ENCODE measurements at places on chromosomes 6 and 20.

GRCh38 chr20:21719592-21720214 lies 14.2 kb downstream of the PAX1 start:
- peak; percentile 3 for DNase-seq

- DNase-seq: no peak
These were observed 63.2 kb downstream of the PDSS2 start for GRCh38 chr6:107396211-107396610.

- DNase-seq: no peak
These were observed 2.4 kb upstream of the DBNDD2 start for GRCh38 chr20:45405571-45406259.

DNA sequence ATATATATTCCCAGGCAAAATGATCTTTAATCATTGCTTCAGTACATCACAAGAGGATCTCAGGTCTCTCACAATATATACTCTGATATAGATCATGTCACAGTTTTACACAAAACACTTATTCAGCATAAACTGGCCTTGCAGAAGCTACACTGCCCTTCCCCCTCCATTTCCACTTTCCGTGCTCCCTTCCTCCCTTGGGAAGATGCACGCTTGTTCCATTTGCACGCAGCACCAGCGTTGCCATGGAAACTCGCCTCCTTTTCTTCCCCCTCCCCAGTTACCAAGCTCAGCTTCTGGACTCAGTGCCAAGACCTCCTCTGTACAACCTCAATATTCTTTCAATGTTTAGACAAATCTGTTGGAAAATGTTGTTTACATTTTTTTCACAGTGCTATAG lies 154.6 kb downstream of the RFPL4B start:
- DNase-seq: no peak

DNA sequence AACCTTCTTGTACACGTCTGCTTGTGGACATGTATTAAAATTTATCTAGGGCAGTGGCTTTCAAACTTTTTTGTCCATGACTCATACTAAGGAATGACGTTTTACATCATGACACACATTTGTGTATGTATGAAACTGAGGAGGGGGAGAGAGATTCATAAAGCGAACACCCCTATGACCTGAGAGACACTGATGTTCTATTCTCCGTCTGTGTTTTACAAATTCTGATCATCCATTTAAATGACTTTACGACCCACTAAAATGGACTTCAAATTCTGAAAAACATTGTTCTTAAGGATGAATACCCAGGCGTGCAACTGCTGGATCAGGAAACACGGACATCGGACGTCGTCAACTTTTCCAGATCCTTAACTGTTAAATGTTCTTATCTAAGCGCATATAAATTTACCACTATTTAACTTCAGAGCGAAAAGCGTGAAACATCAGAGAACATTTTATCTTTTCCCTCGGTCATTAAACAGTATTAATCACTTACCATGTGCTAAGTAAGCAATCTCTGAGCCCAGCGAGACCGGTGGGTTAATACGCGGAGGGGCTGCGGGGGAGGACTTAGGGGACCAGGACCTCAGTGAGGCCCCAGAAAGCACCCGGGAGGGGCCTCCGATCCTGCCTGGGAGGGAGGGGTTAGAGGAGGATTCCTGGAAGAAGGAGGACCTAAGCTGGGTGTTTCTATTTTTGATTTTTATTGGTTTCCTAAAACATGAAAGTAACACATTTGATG lies 1.2 kb downstream of the PLAGL1 start:
- DNase-seq: no peak

DNA sequence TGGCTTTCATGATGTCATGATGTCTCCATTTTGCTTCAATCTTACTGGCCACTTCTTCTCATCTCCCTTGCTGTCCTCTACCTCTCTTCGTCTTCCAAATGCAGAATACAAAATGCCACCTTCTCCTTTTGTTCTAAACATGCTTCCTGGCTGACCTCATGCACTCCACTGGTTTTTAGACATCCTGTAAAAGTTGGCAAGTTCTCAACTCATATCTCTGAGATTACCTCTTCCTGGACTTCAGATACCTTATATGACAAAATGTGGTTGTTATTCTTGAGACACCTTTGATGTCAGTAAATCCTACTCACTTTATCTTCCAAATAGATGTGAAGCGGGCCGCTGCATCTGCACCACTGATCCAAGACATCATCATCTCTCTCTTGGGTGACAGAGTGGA lies 212.7 kb upstream of the FOXA2 start:
- DNase-seq: no peak

DNA sequence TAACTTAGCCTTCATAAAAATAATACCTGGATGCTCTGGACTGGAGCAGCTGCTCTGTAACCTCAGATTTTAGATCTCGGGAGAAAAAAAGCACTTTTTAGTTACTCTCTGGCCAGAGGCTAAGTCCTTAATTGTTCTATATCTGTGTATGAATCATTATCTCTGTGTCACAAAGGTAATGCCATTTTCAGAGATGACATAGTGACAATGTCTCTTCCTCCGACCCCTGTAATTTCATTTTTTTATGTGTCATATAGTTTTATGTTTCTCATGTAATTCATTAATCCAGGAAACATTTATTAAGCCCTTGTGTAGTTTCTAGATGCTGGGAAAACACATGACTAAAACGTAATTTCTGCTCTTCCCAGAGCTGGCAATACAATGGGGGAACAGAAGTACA lies 55.6 kb downstream of the SENP6 start:
- DNase-seq: no peak

DNA sequence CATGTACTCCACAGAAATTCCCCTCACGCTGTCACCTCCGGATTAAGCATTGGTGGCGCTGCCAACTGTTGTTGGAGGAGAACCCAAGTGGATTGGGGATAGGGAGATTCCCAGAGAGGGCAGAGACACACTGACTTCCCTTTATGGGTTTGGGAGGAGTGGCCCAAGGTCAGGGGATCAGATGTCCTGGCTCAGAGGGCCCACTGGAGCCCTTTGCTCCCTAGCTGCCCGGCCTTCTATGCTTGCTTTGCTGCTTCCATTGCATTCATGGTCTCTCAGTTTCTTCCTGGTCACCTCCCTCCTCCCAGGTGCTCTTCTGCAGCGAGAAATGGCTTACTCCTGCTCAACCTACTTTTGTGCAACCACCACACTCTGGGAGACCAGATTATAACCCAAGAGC lies 14.3 kb downstream of the CUL9 start:
- DNase-seq: no peak

DNA sequence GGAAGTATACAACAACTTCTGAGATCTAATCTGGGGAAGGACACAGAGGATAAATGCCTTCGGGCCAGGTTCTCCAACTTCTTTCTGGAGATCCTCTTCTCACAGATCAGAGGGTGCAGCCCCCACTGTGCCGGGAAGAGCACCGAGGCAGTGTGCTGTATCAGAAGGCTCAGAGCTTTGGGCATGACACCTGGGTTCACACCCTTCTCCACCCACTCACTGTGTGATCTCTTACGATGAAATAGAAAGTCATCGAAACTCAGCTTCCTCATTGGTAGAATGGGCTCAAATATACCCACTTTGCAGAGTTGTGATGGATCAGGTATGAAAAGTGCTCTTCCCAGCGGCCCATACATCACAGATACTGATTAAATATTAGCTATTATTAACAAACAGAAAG lies 347.5 kb upstream of the SOX4 start:
- no peak for DNase-seq

- no peak for DNase-seq
These were observed 33.5 kb downstream of the PLG start for GRCh38 chr6:160735523-160735922.

GRCh38 chr6:79250559-79250958 lies 16.1 kb upstream of the HMGN3 start:
- no peak for DNase-seq

GRCh38 chr6:141598487-141598886 lies 534.2 kb upstream of the GJE1 start:
- no peak for DNase-seq

GRCh38 chr20:57948180-57948955 lies 238.6 kb upstream of the PMEPA1 start:
- DNase-seq: no peak

- no peak for DNase-seq
These were observed 93.2 kb downstream of the NKAIN2 start for GRCh38 chr6:123896869-123897268.

DNA sequence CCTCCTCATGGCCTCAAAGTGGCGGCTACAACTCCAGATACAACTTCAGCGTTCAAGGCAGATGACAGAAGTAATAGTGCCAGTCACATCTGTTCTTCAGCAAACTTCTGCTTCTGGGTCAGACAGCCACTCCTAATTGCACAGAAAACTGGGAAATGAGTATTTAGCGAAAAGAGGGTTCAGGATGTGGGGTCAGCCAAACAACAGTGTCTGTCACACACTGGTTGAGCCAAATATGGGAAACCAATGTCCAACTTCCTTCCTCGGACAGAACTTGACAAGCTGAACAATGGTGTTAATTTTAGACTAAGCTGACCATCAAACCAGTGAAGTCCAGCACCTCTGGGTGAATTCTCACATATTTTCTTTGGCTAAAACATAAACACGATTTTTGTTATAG lies 22.1 kb downstream of the NUDT3 start:
- DNase-seq: no peak

GRCh38 chr6:127299522-127300240 lies 33.0 kb downstream of the RNF146 start:
- DNase-seq: no peak

- no peak for DNase-seq
These were observed 871.2 kb downstream of the TFAP2A start for GRCh38 chr6:9543649-9544048.

GRCh38 chr6:36947570-36948351 lies 6.8 kb upstream of the PI16 start:
- DNase-seq: no peak

- no peak for DNase-seq
These were observed 26.5 kb upstream of the ABT1 start for GRCh38 chr6:26570027-26570809.

GRCh38 chr20:38804221-38804620 lies 1.3 kb upstream of the PPP1R16B start:
- no peak for DNase-seq

DNA sequence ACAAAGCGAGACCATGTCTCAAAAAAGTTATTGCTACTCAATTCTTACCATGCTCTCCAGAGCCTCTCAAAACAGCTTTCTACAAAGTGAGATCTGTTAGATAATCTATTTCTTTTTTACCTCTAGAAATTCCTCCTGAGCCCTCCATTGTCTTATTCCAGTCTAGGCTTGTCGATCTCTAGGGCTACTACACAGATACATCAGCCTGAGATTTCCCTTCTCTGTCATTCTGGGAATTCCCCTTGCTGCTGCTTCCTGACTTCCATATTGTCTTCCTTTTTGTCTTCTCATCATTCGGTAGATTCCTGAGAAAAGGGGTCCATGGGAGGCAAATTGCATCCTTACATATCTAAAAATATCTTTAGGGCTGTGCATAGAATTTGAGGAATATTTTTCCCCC lies 75.6 kb upstream of the GNRH2 start:
- no peak for DNase-seq

DNA sequence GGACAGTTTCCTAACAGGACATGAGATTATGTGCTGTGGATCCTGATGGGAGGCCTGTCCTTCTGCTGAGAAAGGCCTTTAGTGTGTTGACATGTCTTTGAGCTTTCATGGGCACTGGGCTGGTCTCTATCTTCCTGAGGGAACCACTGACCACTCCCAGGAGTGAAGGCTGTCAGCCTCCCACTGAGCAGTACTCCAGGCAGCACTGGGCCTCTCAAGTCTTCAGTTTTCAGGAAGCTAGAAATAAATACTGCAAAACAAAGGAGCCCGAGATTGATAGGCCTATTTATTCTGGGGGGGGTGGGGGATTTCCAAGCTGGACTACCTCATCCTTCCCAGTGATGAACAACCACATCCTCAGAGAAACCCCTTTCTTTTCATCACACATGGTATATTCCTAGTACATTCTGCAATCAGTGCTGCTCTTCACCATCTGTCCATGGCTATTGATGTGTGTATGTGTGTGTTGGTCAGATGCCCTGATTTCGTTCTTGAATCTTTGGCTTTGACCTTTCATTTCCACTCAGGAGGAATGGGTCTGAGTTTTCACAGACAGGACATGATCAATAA lies 180.9 kb upstream of the SPTLC3 start:
- no peak for DNase-seq

- DNase-seq: no peak
These were observed 2.5 kb upstream of the NAA20 start for GRCh38 chr20:20014659-20015058.

- no peak for DNase-seq
These were observed 413.0 kb downstream of the PREX1 start for GRCh38 chr20:48414786-48415185.

- no peak for DNase-seq
These were observed 79.6 kb downstream of the BCKDHB start for GRCh38 chr6:80186082-80186481.

DNA sequence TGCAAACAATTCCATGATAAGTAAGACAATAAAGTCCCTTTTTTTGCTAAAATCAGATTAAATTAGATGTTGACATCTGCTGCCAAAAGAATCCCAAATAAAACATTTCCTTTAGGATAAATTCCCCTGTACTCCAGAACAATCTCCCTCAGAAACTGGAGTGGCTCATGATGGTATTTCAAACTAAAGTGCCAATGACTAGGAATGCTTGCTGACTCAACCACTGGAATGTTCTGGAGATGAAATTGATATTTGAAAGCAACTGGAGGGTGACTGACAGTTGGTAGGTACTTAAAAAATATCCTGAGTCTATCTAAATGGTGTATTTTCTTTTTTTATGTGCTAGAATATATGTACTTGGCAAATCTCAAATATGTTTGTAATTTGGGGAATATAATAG lies 350.1 kb upstream of the TSHZ2 start:
- DNase-seq: no peak

GRCh38 chr6:110828396-110828795 lies 13.1 kb upstream of the CDK19 start:
- peak; percentile 69 for DNase-seq

DNA sequence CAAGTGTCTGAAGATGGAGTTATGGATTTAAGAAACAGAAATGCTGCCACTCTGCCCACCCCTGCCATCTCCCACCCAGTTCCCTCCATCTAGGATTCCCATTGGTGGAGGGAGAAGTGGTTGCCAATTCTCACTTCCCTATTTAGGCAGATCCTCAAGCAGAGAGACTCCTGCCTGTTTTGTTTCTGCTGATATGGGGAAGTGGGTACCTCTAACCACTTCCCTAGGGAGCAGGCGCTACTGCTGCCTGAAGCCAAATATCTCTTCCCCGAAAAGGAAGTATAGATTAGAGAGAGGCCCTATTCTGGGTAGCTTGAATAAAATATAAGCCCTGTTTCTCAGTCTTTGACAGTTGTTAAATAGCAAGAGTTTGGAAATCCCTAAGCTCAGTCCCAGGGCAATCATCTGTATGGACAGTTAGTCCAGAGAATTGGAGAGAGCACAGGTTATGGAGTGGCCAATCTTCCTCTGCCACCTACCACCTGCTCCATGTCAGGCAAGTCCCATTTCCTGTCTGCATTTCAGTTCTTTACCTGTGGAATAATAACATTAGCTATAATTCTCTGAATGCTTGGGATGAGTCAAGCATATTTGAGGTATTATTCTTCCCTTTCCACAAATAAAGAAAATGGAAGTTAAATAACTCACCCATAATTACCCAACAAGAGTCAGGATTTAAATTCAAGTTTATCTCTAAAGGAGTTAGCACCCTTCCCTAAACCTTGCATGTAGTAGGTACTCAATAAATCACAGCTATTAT lies 2.6 kb upstream of the ADGB start:
- no peak for DNase-seq

- DNase-seq: no peak
These were observed 114.3 kb downstream of the PRKN start for GRCh38 chr6:162613310-162613709.

- DNase-seq: no peak
These were observed 1195.1 kb upstream of the MAP3K7 start for GRCh38 chr6:91781946-91782345.

- no peak for DNase-seq
These were observed 24.9 kb downstream of the ARHGAP18 start for GRCh38 chr6:129684903-129685661.

GRCh38 chr6:113122060-113122459 lies 735.1 kb upstream of the MARCKS start:
- peak; percentile 66 for DNase-seq

Data from epithelial cell of prostate (primary cell).